ENCODE measurements at places on chromosomes 3 and 15. TPM values are rescaled to one million over a fixed set of nuclear protein-coding genes. Genes with fewer than 3 reads are reported as not detected.

DNA sequence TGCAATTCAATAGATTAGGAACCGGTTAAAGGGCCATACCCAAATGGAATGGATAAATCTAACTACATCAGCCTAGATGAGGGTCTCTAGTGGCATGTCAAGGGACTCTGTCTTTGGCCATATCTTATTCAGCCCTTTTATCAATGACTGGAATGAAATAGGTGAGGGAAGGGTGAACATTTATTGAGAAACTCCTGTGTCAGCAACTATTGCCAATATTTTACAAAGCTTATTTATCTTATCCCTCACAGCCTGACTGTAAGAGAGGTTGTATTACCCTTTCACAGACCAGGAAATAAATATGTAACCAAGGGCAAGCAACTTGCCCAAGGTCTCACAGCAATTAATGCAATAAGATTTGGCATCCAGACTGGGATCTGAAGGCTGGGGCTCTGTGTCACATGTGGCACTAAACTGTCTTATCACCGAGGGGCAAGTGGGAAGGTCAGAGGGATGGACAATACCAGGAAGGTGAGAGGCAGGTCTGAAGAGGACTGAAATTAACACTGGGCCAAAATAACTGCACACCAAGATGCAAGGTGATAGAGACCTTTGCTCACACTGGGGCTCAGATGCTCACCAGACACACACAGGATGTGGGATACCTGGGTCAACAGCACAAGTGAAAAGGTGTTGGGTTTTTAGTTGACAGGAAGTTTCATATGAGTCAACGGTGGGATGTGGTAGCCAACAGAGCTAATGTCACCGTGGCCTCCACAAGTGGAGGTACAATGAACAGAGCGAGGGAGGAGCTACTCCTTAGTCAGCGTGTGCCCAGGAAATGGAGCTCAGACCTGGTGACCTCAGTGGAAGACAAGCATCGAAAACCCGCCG lies 261.3 kb downstream of the RPLP1 start:
- no peak for DNase-seq

GRCh38 chr3:60055765-60056164 lies 1005.9 kb upstream of the CFAP20DC start:
- DNase-seq: no peak

DNA sequence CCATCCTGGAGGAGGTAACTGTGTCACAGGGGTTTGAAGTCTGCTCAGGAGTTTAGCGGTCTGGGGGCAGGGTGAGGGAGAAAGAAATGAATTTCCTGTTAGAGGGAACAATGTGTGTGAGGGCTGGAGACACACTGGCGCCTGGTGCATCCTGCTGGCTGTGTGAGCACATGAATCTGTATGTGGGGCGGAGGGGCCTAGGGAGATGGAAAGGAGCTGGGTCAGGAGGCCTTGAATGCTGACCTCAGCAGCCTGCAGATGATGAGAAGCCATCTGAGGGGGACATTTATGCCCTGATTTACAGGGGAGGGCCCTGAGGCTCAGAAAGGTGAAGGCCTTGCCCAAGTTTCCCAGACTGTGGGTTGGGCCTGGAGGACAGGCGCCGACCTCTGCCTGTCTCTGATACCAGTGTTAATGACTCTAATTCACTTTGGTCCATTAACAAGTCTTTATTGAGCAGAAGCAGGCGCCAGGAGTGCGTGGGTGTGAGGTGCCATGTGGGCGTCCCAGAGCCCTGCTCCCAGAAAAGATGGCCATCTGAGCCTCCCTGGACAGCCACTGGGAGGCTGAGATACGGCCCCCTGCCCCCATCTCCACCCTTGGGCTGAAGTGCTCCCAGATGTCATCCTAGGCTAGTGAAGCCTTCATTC lies 34.8 kb downstream of the LINGO1 start:
- no peak for DNase-seq

- DNase-seq: no peak
Measured at GRCh38 chr3:123782488-123782887, 101.6 kb downstream of the MYLK start.

GRCh38 chr3:127670761-127671522 lies 1.8 kb upstream of the ABTB1 start:
- DNase-seq: no peak

GRCh38 chr3:111796566-111796965 lies 62.5 kb upstream of the PHLDB2 start:
- no peak for DNase-seq

DNA sequence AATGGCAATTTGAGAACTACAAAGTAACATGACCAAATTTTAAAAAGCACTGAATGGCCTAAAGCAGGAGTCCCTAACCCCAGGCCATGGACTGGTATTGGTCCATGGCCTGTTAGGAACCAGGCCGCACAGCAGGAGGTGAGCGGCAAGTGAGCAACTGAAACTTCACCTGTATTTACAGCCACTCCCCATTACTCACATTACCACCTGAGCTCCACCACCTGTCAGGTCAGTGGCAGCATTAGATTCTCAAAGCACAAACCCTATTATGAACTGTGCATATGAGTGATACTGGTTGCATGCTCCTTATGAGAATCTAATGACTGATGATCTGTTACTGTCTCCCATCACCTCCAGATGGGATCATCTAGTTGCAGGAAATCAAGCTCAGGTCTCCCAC lies 48.8 kb downstream of the SENP7 start:
- no peak for DNase-seq

GRCh38 chr3:12179441-12179840 lies 20.7 kb upstream of the TIMP4 start:
- DNase-seq: no peak

GRCh38 chr3:18556503-18557135 lies 131.5 kb upstream of the SATB1 start:
- peak; percentile 4 for DNase-seq

DNA sequence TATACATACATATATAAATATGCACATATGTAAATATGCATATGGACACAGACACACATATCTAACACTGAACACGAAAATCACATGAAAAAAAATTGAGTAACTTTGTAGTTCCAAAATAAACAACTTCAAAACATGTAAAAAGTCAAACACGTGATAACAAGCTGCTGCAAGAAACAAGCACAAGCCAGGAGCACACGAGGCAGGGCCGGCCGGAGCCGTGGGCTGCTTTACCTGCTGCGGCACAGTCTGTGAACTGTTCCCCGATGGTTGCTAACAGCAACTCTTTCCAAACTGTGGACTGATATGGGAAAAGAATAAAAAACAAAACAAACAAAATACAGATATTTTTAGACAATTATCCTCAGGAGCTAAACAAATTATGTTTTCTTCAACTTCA lies 31.6 kb downstream of the EIF4E3 start:
- no peak for DNase-seq

DNA sequence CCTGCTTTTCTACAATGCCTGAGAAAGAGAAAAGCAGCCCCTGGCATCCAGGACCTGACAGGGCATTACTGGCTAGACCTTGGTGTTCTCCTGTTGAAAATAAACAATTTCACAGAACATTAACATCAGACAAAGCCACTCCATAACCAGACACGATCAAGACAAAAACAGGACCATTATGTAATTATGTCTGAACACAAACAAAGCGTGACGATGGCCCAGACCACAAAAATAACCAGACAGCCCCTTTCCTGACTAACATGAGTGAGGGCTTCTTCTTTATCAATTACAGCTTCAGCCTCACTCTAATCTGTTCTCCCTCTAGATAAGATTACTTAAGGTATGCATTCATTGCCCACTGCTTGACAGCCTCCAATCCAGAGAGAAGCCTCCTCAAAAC lies 172.7 kb upstream of the LMCD1 start:
- no peak for DNase-seq

DNA sequence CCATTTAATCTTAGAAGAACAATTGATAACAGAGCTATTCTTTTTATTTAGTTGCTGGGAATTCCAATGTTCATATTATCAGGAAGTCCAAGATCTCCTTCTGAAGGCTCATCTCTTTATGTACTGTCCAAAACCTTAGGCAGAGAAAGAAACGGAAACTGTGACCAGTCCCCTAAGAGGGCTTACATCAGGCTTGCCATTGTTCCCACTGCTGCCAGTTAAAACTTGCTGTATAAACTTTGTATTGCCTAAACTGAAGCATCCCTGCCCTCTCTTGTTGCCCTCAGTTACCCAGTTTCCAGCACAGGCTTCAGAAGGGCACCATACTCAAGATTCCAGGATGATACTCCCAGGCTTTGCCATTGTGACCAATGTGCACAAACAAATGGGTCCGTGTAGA lies 435.2 kb upstream of the NAALADL2 start:
- DNase-seq: no peak

- no peak for DNase-seq
Measured at GRCh38 chr15:68399096-68400065, 32.6 kb downstream of the ITGA11 start.

GRCh38 chr3:9649791-9650521 lies 651 bp downstream of the MTMR14 start:
- no peak for DNase-seq

DNA sequence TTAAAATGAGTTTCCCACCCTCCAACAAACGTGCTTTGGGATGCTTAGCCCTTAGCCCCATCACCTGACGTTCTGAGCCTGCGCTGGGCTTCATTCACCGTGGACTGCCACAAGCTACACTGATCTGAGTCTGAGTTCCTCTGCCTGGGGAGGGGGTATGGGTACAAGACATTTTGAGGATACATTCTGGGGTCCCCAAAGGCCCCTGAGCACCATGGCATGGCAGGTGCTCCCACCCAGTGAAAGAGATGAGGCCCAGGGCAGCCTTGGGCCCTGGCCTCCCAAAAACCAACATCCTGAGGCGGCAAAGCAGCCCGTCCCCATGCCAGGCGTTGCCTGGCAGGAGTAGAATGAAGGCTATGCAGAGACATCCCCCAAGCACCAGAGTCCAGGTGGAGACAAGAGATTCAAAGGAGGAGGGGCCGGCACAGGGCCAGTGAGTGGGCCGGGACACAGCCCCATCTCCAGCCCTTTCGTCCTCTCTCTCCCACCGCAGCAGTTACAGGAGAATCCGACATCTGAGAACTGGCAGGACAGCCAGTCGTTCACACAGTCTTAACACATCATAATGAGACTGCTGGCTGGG lies 74.5 kb downstream of the VGLL4 start:
- no peak for DNase-seq

GRCh38 chr15:50686469-50687301 lies at the start of gene TRPM7:
TRPM7 (minus strand) TSS chr15:50686797; CDS start chr15:50686533, 264 bp downstream.
- DNase-seq: peak; percentile 93

DNA sequence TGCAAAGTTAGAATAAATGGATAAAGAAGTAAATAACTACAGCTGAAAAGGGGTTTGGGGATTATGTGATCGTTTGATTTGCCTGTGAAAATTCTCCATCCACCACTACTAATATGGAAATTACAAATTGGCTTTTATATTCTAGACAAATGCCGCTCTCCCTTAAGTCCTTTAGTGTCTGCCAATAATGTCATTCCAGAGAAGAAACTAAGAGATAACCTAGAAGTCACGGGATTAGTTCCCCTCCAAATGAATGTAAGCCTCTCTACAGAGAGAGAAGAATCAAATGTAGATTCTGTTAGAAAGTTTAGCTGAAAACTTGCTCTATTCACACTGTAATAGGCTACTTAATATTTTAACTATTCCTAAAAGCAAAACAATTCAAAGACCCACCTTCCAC lies 92.0 kb downstream of the ALDH1A2 start:
- no peak for DNase-seq

- DNase-seq: peak; percentile 42
Measured at GRCh38 chr3:46676601-46677410, 16.7 kb downstream of the ALS2CL start.

DNA sequence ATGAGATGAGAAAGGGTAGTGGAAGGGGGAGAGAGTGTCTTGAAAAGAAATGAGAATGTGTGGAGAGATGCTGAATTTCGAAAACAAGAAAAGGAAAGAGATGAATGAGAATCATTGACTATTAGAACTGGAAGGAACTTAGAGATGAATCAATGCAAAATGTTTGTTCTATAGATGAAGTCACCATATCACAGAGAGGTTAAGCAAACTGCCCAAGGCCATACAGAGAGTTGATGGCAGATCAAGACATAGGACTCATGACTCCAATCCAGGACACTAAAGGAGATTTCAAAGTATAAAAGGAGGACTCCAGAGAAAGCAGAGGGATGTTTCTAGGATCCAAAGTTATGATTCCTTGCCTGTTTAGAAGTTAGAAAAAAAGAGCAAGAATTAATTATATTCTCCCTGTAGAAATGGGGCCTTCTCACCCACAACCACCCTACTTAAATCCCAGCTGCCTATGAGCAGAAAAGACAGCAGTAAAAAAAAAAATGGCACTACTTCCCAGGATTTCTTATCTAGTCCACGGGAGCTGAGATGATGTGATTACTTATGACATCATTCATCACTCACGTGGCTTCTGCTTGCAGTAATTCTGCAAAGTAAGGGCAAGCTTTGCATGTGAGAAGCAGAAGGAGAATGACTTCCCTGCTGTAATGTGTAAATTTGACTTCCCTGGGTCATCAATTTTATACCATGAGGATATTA lies 210.8 kb upstream of the MRPL3 start:
- DNase-seq: no peak

DNA sequence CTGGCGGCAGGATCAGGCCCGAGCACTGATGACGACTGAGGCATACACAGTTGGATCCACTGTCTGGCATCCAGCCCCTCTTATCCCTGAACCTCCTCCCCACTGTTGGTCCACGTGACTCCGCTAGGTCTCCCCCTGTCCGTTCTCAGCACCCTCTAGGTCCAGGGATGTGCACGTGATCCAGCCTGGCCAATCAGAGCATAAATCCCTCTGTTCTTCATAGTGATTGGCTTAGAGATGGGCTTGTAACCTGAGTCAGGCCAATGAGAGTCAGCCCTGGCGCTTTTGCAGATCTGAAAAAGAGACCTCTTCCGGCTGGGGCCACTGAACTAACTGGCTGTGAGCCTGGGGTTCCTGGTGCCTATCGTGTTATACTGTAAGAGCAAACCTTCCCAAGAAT lies 20.5 kb upstream of the IQSEC1 start:
- no peak for DNase-seq

- DNase-seq: no peak
Measured at GRCh38 chr15:70181626-70182255, 84.0 kb upstream of the TLE3 start.

DNA sequence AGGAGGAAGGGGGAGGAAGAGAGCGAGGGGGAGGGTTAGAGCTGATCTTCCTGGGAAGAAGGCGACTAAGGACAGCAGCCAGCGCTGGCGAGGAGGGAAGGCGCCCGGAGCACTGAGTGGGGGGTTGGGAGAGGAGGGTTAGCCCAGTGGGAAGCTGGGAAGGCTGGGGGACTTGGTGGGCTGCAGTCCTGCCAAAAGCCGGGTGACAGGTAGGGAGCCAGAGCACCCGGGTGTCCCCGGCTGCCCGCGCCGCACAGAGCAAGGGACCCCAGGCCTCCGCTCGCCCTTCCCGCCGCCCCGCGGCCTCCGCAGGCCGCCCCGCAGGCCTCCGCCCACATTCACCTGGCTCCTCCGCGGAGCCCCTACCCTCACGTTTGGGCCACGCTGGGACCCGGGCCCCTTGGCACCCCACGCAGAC lies 448 bp downstream of the SLC12A8 start:
- peak; percentile 47 for DNase-seq

Gene GPR160
- 67.6 TPM for total RNA-seq

Gene CGNL1
- total RNA-seq: 4.5 TPM

Gene CCK
- total RNA-seq: 11.1 TPM

Gene SMCO1
- total RNA-seq: not detected

Gene FLNB
- total RNA-seq: 256 TPM

Gene ALG1L2
- total RNA-seq: 2.5 TPM

Gene THSD4
- total RNA-seq: 18.3 TPM

Gene SGO1
- 1.6 TPM for total RNA-seq

Gene GPR15
- total RNA-seq: 6.9 TPM

Gene NAALADL2
- 18.4 TPM for total RNA-seq

All from mucosa of descending colon (tissue), 3 donors.